Esophagus (tissue), 2 donors: ENCODE measurements at places on chromosomes 2 and 18. TPM values are rescaled to one million over a fixed set of nuclear protein-coding genes. Genes with fewer than 3 reads are reported as not detected.

Gene CXCR4
- polyA plus RNA-seq = 3.8 TPM

Gene HOXD1
- 0.21 TPM for polyA plus RNA-seq

Gene TRIM43
- not detected for polyA plus RNA-seq

Gene C2orf49
- polyA plus RNA-seq = 8.7 TPM

Gene SLC8A1
- 0.73 TPM for polyA plus RNA-seq

Gene SRD5A2
- not detected for polyA plus RNA-seq

Gene TRIP12
- 25.8 TPM for polyA plus RNA-seq

Gene KIAA2012
- polyA plus RNA-seq = not detected

Gene MEIS1
- 16.8 TPM for polyA plus RNA-seq

Gene SIX2
- 0.04 TPM for polyA plus RNA-seq

Gene ORMDL1
- polyA plus RNA-seq = 32.3 TPM

Gene TIGD1
- polyA plus RNA-seq = 1.8 TPM

Gene SOX11
- polyA plus RNA-seq = not detected

Gene KCNIP3
- polyA plus RNA-seq = 2.0 TPM

Gene ITGB1BP1
- polyA plus RNA-seq = 47.9 TPM

Gene CHRND
- polyA plus RNA-seq = not detected

Gene MYL1
- 0.24 TPM for polyA plus RNA-seq

Gene PTPN4
- polyA plus RNA-seq = 2.0 TPM

Gene SP140L
- 5.5 TPM for polyA plus RNA-seq

Gene SAG
- polyA plus RNA-seq = not detected

Gene CDH7
- under 0.01 TPM for polyA plus RNA-seq

Gene CMPK2
- 0.96 TPM for polyA plus RNA-seq

Gene NT5DC4
- polyA plus RNA-seq = not detected

Gene ASXL3
- polyA plus RNA-seq = 0.06 TPM

Gene GKN1
- polyA plus RNA-seq = 0.25 TPM

Gene ACVR1C
- 0.06 TPM for polyA plus RNA-seq

Gene TSHZ1
- polyA plus RNA-seq = 6.7 TPM

Gene NOTO
- not detected for polyA plus RNA-seq

Gene UGT1A10
- polyA plus RNA-seq = 9.1 TPM

Gene SKA1
- 3.1 TPM for polyA plus RNA-seq

Gene PLEK
- polyA plus RNA-seq = 1.2 TPM

Gene SCN3A
- polyA plus RNA-seq = 0.06 TPM

Gene TRMT61B
- 9.7 TPM for polyA plus RNA-seq

Gene PJVK
- polyA plus RNA-seq = 1.3 TPM

Gene ACADL
- polyA plus RNA-seq = 0.56 TPM

Gene FER1L5
- 0.02 TPM for polyA plus RNA-seq

Gene SERPINB5
- 48.0 TPM for polyA plus RNA-seq

Gene CD8B
- 1.6 TPM for polyA plus RNA-seq

Gene ALPG
- polyA plus RNA-seq = not detected

Gene C2orf15
- polyA plus RNA-seq = 0.63 TPM

Gene SPC25
- polyA plus RNA-seq = 6.4 TPM

Gene HOXD4
- polyA plus RNA-seq = 0.61 TPM

Gene LCT
- not detected for polyA plus RNA-seq

Gene CCL20
- 56.3 TPM for polyA plus RNA-seq

Gene PARD3B
- polyA plus RNA-seq = 1.3 TPM

Gene ADCYAP1
- polyA plus RNA-seq = not detected

Gene UBE2E3
- polyA plus RNA-seq = 21.3 TPM

Gene GAREM2
- polyA plus RNA-seq = 0.35 TPM

Gene BMP10
- not detected for polyA plus RNA-seq

Gene RND3
- 151 TPM for polyA plus RNA-seq

Gene OR6B2
- polyA plus RNA-seq = not detected

Gene CROCC2
- 0.16 TPM for polyA plus RNA-seq

Gene IL37
- 0.06 TPM for polyA plus RNA-seq
